A549 treated with CpdA at 1 μM for 4 hours (cell line): ENCODE measurements at places on chromosomes 12 and 14. TPM values are rescaled to one million over a fixed set of nuclear protein-coding genes. Genes with fewer than 3 reads are reported as not detected.

Gene SELPLG
- total RNA-seq = 0.44 to 1.1 TPM (median 1.0 TPM) in 5 replicates

Gene PLEKHG7
- total RNA-seq = 0.02 TPM in 1 of 5 replicates, not detected in the others

Gene C12orf50
- 0.05 to 0.19 TPM (median 0.13 TPM) in 3 of 5 replicates, not detected in the others for total RNA-seq

Gene SIX4
- total RNA-seq = 2.1 to 4.1 TPM (median 3.4 TPM) in 5 replicates

Gene CDCA3
- total RNA-seq = 80.3 to 92.3 TPM (median 82.2 TPM) in 5 replicates

Gene TWF1
- 67.2 to 96.6 TPM (median 74.5 TPM) in 5 replicates for total RNA-seq

Gene MFAP5
- 0.06 to 0.31 TPM (median 0.24 TPM) in 4 of 5 replicates, not detected in the other for total RNA-seq

Gene CMA1
- not detected in 5 replicates for total RNA-seq

Gene PLA2G1B
- total RNA-seq = not detected in 5 replicates

Gene PCED1B
- total RNA-seq = 46.1 to 54.7 TPM (median 50.5 TPM) in 5 replicates

Gene FIGNL2
- 0.14 to 0.41 TPM (median 0.20 TPM) in 5 replicates for total RNA-seq
